Endothelial cell of umbilical vein (primary cell): ENCODE measurements at places on chromosomes 11 and 22. TPM values are rescaled to one million over a fixed set of nuclear protein-coding genes. Genes with fewer than 3 reads are reported as not detected.

DNA sequence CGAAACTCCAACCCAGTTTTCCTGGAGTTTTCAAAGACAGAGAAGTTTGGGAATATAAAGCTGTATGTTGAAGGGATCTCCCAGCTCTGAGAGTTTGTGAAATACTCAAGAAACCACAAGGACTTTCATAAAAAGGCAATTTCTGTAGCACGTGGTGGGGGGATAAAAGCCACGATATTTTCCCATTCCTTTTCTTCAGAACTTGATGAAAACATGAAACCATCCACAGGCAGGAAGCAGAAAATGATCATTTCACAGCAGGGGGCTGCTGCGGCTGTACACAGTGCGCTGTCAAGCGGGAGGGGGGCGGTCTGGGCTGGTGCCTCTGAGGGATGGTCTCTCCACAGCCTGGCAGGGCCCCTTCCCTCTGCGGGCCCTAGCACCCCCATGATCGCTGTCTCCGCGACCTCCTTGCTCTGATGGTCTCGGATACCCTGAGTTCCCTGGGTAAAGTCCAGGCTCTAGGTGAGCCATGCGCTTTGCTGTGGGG, 423.2 kb downstream of the MN1 start:
- DNase-seq: no peak

DNA sequence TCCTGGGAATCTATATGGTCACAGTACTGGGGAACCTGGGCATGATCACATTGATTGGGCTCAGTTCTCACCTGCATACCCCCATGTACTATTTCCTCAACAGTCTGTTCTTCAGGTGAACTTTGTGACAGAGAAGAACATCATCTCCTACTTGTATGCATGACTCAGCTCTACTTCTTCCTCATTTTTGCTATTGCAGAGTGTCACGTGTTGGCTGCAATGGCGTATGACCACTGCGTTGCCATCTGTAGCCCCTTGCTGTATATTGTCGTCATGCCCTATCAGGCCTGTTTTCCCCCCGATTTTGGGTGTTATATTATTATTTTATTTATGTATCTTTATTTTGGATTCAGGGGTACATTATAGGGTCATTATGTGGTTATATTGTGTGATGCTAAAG, 2.4 kb upstream of the OR8G1 start:
- DNase-seq: no peak

DNA sequence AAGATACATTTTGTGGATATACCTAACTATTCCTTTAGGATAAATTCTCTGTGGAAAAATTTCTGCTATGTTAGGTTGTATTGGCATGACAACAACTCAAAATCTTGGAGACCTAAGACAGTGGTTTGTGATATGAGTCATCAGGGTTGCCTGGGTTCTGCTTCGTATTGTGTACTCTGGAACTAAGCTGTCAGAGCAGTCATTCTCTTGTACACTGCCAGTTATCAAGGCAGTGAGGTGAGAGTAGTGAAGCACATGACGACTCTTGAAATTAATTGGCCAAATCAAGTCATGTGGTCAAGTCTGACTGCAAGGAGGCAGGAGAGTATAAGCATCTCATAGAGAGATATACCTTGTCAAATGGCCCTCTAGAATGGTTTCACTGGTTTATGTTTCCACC, 104.4 kb downstream of the FANCF start:
- DNase-seq: no peak

DNA sequence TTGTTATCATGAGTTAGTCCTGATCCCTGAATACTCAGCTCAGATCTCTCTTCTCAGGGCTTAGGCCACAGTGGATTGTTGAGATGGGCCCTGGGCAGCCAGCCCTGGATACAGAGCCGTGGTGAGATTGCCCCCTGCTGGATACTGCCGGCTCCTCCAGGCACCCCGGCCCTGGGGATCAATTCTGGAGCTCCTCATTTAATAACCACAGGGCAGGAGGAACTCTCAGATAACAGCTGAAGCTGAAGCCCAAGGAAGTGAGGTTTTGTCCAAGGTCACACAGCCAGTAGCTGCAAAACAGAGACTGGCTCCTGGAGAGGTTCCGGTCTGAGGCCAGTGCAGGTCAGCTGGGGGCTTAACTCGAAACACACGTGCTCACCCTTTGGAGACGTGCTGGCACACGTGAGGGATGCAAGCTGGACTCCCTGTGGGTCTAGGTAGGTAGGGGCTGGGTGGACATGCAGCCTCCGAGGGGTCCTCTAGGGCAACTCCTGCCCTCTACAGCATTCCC, 16.0 kb downstream of the USH1C start:
- peak; percentile 42 for DNase-seq

DNA sequence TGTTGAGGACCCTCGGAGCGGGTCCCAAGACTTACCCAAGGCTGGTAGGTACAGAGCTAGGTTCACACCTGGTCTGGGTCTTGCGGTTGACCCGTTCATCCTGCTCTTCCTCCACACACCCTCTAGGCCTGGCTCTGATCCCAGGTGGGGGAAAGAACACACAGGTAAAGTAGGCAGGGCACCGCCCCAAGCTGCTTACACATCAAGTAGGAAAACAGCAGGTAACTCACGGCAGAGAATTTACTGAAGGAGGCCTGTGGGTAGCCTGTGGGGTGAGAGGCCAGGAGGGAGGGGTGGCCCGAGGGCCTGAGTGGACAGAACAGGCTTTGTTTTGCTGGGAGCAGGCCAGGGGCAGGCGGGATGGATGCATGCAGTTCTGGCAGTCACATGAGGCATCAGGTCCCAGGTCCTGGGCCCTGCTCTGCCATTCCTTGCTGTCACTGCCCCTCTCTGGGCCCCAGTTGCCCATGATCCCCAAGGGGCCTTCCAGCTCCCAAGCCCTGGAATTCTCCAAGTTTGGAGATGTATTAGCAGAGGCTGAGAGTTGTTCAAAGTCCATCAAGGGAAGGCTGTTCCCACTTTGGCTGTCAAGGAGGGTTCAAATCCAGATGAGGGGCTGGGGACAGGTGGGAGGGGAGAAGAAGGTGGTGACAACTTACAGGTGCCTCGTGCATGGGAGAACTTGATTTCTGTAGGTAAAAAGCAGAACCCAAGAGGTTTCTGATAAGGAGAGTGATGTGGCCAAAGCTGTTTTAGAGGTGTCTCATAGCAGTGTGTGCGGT, 5.7 kb downstream of the TSKU start:
- DNase-seq: no peak

OR2AT4 gene
- not detected in 2 replicates for polyA plus RNA-seq

DNA sequence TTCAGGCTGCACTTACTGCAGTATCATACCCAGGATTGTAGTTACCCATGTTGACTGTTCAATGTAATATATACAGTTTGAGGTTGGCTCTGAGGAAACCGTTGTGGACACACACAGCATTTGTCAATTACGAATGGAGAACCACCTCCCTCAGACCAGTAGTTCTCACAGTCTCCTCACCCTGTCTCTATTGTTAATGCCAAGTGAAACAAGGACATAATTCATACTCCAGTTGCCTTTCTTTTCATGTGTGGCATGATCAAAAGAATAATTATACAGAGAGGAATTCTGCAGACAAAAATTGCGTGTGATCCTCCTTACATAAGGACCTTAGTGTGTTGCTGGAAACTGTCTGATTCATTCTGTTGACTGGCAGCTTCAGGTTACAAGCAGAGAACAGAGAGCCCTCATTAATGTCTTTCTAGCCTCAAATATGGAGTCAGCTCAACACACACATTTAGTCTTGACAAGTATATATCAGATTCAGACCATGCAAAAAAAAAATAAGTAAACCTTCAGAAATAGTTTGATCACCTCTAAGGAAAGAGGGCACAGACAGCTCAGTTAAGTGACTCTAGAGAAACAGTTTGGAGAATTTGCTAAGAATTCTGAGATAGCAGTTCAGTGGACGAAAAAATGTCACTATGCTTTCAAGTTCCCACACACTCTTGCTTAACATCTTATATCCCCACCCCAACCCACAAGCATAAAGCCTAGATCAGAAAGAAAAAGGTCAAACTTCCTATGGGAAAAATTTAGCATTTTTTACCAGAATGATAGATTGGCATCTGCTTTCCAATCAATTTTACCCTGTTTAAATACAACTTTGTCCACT, 96.1 kb downstream of the MAML2 start:
- DNase-seq: peak; percentile 32

GRCh38 chr22:37021710-37022482, 2.4 kb downstream of the MPST start:
- peak; percentile 23 for DNase-seq

GRCh38 chr11:134638796-134639430, 226.9 kb upstream of the B3GAT1 start:
- DNase-seq: no peak

GRCh38 chr22:41925783-41926460, 684 bp downstream of the TNFRSF13C start:
- peak; percentile 49 for DNase-seq
